ENCODE measurements at places on chromosomes 7 and 10.

DNA sequence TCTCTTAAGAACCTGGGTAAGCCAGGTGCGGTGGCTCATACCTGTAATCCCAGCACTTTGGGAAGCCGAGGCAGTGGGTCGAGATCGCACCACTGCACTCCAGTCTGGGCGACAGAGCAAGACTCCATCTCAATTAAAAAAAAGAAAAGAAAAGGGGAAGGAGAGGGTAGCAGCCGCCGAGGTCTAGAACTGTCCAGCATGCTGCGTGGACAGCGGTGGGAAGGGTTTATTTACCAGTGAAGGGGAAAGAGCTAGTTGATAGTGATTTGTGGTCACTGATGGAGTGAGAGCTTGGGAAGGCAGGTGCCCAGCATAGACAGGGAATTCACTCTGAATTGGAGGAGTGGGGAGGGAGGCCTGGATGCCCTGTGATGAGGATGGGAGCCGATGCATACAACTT is 43.4 kb upstream of the DAGLB start:
- DNase-seq, result no peak

DNA sequence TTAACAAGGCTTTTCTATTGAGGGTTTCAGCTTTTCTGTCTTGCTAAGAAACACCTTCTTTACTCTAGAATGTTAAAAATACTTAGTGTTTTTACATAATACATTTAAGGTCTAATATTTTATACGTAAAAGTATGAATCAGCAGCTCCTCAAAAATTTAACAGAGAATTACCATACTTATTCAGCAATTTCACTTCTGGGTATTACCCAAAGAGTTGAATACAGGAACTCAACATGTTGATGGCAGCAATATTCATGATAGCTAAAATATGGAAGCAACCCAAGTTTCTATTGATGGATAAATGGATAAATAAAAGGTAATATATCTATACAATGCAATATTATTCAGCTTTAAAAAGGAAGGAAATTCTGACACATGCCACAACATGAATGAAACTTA is 9.7 kb upstream of the OR13A1 start:
- DNase-seq, result no peak

- no peak for DNase-seq
These were observed 168.9 kb downstream of the SNX10 start for GRCh38 chr7:26460351-26461085.

- no peak for DNase-seq
These were observed 3.1 kb downstream of the NACAD start for GRCh38 chr7:45085619-45086200.

DNA sequence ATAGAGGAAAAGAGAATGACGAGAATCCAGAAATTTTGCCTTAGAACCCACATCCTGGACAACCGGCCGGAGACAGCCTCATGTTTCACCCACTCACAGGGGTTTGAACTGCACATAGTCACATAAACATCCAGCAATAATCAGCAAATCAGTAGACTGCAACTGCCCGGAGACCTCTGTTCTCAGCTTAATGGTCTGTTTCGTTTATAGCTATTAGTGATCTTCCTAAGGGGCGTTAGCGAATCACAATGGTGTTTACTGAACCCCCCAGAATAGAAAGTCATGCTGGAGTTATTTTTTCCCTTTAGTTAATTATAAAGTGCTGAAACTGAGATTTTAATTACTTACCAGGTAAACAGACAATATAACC is 98.4 kb downstream of the SFMBT2 start:
- DNase-seq, result no peak

DNA sequence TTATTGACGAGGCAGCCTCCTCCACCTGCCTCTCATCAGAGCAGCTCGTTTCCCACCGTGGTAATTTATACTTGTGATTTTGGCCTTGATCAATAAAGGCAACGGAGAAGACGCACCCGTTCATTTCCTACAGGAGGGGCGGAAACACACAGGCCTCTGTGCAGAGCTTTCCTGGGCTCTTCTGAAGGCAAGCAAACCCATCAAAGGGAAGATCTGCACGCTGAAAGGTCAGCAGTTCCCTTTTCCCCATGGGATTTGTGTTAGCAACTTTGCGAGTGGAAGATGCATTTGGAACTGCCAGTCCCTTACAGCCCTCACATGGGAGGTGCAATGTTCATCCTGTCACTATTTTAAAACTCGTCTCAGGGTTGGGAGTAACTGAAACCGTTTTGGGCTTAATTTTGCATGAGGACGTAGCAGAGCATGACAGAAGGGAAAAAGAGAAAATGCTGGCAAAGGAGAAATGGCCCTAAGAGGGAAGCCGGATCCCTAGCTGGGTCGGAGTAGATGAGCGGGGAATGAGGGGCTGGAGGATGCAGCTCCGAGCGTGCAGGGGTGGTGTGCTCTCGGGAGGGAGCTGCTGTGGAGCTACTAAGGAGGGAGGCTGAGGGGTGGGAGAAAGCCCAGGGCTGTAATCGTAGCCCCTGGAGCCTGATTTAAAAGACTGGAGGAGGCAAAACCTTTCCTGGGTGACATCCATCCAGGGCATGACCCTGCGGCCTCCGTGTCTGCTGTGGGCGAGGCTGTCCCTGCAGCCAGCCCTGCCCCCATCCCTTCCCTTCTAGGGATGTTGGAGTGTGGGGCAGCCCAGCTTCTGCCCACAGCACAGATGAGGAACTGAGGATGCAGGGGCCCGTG is 111.1 kb upstream of the FAM20C start:
- no peak for DNase-seq

- DNase-seq, result no peak
These were observed 236.4 kb upstream of the SP4 start for GRCh38 chr7:21191321-21192073.

DNA sequence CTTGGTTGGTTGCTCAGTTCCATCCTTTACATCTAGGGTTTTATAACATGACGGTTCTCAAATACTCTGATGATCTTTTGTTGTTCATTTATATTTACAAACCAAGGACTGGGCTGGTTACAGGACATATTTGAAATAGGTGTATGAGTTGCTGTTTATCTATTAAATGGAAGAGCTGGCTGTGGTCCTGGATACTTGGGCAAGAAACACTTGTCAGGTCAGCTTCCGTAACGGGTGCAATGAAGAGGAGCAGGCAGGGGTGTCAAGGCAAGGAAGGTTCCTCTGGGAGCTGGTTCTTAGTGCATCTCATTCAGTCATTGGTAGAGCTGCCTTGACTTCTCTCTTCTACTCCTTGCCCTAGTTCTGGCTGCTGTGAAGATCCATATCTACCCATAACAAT is 4.8 kb upstream of the TMEM26 start:
- DNase-seq, result no peak

GRCh38 chr7:139776486-139777132 is 1.2 kb downstream of the HIPK2 start:
- DNase-seq, result peak; percentile 45

- DNase-seq, result no peak
These were observed 188.6 kb downstream of the CUX1 start for GRCh38 chr7:102005933-102006480.

DNA sequence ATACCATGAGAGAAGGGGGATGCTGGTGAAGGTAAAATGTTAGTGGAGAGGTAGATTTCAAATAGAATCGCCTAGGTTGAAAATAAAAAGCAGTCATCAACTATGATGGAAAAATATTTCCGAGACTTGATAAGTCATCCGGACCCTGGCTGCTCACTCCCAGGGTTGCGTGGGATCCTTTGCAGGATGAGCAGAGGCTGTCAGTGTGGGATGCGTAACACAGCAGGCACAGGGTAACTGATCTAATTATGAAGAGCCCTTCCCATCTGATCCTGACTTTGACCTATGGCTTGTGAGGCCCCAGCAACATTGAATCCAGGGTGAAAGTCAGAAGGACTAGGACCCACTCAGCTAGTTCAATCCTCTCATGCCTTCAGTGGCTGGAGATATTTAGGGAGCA is 236.9 kb downstream of the DPP6 start:
- DNase-seq, result no peak

- DNase-seq, result no peak
These were observed 220.3 kb downstream of the ARL4A start for GRCh38 chr7:12907774-12908173.

GRCh38 chr7:41315764-41316163 is 387.1 kb downstream of the INHBA start:
- no peak for DNase-seq

DNA sequence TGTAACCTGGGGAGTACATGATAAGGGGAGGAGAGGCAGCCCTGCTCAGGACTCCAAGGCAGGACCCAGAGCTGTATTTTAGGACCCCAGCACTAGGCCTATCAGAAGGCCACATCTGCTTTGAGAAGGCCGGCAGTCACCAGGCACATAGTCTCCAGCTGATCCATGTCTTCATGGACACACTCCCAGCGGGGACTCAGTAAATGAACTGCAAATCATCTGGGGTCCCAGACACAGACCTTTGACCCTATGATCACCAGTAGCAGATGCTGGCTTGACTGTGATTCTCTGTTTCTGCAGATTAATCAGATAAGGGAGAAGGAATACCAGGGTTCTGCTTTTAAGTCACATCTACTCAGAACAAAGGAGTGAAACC is 341.4 kb upstream of the PODXL start:
- DNase-seq, result no peak

GRCh38 chr7:47647181-47647917 is 65.4 kb upstream of the TNS3 start:
- no peak for DNase-seq

GRCh38 chr7:135334830-135335543 is 101.3 kb downstream of the STRA8 start:
- no peak for DNase-seq

GRCh38 chr7:142459551-142459963 is 201.7 kb upstream of the PRSS58 start:
- DNase-seq, result peak; percentile 67

GRCh38 chr7:107051376-107051775 is 6.9 kb downstream of the PRKAR2B start:
- DNase-seq, result no peak

GRCh38 chr7:23863209-23863787 is 153.3 kb downstream of the STK31 start:
- DNase-seq, result no peak

GRCh38 chr7:14507617-14508016 is 394.9 kb downstream of the DGKB start:
- no peak for DNase-seq

GRCh38 chr7:98288064-98288823 is 6.8 kb downstream of the BRI3 start:
- DNase-seq, result no peak

- DNase-seq, result no peak
These were observed 13.1 kb upstream of the TRDMT1 start for GRCh38 chr10:17214526-17214925.

DNA sequence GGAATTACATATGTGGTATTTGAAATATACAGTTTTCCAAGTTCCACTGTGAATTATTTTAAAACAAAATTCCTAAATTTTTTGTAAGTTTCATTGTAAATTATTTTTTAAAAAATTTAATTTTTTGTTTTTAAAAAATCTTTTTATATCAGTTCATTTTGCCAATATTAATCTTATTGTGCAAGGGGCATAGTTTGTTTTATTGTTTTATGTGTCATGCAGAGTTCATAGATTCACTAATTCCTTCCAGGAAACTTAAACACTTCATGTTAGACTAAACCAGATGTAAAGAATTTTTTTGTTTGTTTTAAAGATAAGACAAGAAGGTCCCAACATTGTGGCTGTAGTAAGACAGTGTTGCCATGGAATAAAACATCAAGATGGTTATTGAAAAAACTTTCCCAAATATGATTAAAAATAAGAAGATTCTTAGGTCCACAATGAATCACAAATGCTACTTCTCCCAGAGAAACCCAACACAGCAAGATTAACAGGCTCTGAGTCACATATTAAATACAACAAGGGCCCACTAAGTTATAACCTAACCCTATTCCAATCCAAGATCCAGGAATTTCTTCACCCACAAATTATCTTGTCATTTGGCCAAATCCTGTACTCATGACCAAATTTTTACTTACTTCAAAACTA is 464.7 kb upstream of the IGFBP3 start:
- DNase-seq, result no peak

DNA sequence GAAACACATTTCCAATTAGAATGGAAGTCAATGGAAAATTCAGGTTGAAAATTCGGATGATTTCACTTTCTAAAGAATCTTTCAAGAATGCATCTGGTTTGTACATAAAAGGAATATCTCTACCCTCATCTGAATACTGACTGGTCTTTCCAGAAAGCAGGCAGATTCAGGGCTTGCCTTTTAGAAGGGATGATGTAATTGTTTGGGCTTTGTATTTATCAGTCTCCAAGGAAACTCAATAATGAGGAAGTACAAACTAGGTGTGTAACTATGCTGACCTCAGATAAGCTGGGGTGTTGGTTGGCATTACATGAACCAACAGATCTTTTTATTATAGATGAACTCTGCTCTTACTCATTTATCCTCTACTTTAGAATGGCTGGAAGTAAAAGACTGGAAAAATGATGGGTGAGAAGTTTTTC is 24.1 kb downstream of the PDLIM1 start:
- DNase-seq, result peak; percentile 68

DNA sequence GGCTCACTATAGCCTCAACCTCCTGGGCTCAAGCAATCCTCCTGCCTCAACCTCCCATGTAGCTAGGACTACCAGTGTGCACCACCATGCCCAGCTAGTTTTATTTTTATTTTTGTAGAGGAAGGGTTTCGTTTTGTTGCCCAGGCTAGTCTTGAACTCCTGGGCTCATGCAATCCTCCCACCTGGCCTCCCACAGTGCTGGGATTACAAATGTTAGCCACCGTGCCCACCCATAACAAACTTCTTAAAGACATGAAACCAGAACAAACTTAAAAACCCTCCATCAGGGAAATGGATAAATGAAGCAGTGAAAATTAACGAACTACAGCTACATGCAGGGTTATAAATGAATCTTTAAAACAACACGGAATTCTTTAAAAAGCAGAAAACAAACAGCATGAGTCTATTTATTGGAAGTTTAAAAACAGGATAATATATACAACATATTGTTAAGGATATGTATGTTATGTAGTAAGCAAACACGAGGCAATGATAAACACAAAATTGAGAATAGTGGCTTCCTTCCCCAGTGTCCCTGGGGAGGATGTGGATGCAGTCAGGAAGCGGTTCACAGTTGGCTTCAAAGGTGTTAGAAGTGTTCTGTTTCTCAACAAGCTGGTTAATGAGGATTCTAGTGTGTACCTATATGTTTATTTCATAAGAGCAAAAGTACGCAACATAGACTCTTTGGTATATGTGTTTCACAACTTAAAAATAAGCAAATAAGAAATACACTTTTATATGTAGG is 128.2 kb upstream of the IMMP2L start:
- no peak for DNase-seq

DNA sequence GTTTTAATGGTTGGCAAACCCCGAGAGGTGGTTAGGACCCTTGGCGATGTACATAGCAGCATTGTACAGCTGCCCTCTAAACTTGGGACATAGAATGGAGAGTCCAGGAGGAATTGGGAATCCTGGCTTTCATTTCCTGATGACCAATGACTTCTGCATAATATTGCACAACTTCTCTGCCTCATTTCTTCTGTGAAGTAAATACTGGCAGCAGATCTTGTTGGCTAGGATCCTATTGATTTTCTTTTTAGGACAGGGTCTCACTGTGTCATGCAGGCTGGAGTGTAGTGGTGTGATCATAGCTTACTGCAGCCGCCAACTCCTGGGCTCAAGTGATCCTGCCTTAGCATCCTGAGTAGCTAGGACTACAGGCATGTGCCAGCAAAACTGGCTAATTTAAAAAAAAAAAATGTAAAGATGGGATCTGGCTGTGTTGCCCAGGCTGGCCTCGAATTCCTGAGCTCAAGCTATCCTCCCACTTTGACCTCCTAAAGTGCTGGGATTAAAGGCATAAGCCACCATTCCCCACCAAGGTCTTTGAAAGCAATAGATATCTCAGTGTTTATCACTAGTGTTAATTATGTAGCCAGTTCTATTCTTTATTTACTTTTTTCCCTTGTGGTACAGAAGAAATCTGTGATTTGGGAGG is 58.1 kb downstream of the PODXL start:
- DNase-seq, result no peak

GRCh38 chr7:23981314-23981713 is 271.3 kb downstream of the STK31 start:
- no peak for DNase-seq

Data from Caco-2 (cell line).